ENCODE measurements at places on chromosomes 3 and 15. TPM values are rescaled to one million over a fixed set of nuclear protein-coding genes. Genes with fewer than 3 reads are reported as not detected.

GRCh38 chr3:108006077-108006771 is 84.6 kb downstream of the CD47 start:
- DNase-seq = peak; percentile 88
- no peaks in the 10 kb centered on the region for H3K27me3 ChIP-seq
- peak overlapping the region; percentile 57 for H3K27ac ChIP-seq
- H3K36me3 ChIP-seq = no peaks in the 10 kb centered on the region
- H3K4me3 ChIP-seq = peak overlapping the region; percentile 41

DNA sequence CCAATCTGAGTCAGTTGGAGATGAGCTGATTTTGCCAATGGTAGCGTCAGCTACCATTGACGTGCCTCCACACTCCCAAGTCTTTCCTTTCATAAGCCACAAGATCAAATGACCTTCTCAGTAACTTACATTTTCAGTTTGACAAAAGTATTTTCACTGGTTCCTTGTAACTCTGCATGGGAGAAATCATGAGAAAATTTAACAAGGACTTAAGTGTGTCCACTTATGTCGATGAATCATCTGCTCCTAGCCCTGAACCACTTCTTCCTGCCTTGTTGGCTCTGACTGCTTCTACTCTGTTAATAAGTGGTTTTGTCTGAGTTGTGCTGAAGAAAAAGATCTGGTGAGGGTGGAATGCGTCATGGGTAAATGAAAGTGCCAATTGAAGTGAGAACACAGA is 101.2 kb downstream of the NFKBIZ start:
- no peak overlapping the region for H3K27ac ChIP-seq
- H3K36me3 ChIP-seq = no peaks in the 10 kb centered on the region
- no peak overlapping the region for H3K4me3 ChIP-seq
- H3K4me1 ChIP-seq = no peaks in the 10 kb centered on the region
- H3K27me3 ChIP-seq = no peaks in the 10 kb centered on the region

The FGD5 gene
- total RNA-seq = not detected

The ANKRD34C gene
- total RNA-seq = 0.93 TPM

The UPK1B gene
- not detected for total RNA-seq

The LRRC2 gene
- not detected for total RNA-seq

The FETUB gene
- not detected for total RNA-seq

GRCh38 chr15:99282586-99282985 is 31.3 kb downstream of the LRRC28 start:
- no peak overlapping the region for H3K27ac ChIP-seq
- peaks cover 12% of the 10 kb centered on the region for H3K4me1 ChIP-seq
- no peaks in the 10 kb centered on the region for H3K36me3 ChIP-seq
- no peak overlapping the region for H3K4me3 ChIP-seq

The CCDC13 gene
- total RNA-seq = 1.9 TPM

- no peak overlapping the region for H3K27ac ChIP-seq
- H3K36me3 ChIP-seq = no peaks in the 10 kb centered on the region
- no peak for DNase-seq
- H3K27me3 ChIP-seq = no peaks in the 10 kb centered on the region
- H3K4me3 ChIP-seq = no peak overlapping the region
Observed at GRCh38 chr3:165855581-165855980, 18.4 kb upstream of the BCHE start.

The CD200 gene
- total RNA-seq = not detected

- H3K27me3 ChIP-seq = no peaks in the 10 kb centered on the region
- H3K27ac ChIP-seq = peak overlapping the region; percentile 63
- peaks cover 42% of the 10 kb centered on the region for H3K36me3 ChIP-seq
- H3K4me1 ChIP-seq = peaks cover 20% of the 10 kb centered on the region
- peak overlapping the region; percentile 76 for H3K4me3 ChIP-seq
Observed at GRCh38 chr15:49621887-49622286, 1.0 kb downstream of the DTWD1 start.

Data from Karpas-422 (cell line).